ENCODE measurements at places on chromosomes 12 and 14.

DNA sequence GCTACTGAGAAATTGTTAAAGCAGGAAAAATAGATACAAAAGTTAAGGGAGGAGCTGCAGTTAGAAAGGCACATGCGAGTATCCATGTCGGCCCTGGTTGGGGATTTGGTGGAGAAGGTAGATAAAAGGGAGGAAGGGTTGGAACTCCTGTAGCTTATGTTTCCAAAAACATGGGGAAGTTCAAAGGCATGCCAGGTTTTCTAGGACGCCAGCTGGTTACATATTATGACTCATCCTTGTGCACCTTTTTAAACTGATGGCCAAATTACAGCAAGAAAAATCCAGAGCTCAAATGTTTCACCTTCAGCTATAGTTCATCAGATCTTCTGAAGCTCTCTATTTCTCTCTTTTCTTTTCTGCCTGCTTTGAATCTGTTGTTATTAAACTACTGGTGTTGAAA is 13.2 kb upstream of the MAP4K5 start:
- no peak for DNase-seq

- DNase-seq, result no peak
Observed at GRCh38 chr12:65725376-65725775, 98.9 kb upstream of the HMGA2 start.

DNA sequence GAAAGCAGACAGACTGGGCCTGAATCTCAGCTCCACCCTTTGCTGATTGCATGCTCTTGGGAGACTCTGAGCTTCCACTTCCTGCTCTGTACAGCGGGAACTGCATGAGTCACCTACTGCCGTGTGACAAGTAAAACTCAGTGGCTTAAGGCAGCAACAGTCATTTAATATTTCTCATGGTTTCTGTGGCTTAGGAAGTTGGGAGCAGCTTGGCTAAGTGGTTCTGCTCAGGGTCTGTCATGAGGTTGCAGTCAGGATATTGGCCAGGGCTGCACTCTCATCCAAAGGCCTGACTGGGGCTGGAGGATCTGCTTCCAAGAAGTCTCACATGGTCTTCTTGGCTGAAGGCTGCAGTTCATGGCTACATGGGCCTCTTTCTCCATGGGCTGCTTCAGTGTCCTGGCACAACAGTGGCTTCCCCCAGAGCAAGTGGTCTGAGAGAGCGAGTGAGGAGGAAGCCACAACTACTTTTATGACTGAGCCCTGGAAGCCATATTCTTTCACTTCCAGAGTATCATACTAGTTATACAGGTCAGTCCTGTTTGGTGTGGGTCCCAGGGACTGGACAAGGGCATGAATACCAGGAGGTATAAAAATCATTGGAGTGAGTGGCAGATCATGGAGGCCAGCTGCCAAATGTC is 49.7 kb downstream of the FAM222A start:
- DNase-seq, result no peak

- DNase-seq, result no peak
Observed at GRCh38 chr14:104880584-104881210, 15.6 kb downstream of the CEP170B start.

DNA sequence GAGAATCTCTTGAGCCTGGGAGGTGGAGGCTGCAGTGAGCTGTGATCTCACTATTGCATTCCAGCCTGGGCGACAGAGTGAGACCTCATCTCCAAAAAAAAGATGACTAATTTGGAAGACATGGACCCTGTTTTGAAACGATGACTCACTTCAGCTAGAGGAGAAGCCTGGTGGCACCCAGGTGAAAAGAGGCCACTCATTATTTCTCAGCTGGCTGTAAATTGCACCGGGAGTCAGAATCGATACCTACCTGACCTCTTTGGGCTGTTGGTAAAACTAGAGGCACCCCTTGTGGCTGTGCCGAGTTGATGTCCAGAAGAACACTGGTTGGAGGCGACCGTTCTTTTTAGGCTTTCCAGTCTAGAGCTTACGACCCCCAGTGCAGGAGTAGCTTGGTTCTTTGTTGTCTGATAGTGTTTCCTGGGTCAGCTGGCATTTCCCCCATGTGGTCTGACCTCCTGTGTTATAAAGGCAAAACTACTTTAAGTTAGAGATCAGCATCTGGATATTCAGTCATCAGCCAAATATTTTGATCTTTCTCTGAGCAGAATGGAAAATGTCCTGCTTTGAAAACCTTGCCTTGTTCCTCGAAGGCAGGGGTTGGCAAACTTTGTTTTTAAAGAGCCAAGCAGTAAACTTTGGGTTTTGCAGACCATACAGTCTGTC is 93.2 kb downstream of the CHST11 start:
- DNase-seq, result no peak

GRCh38 chr14:85562630-85563029 is 32.7 kb downstream of the FLRT2 start:
- DNase-seq, result no peak
